Right lung (tissue), 10 donors: ENCODE measurements at places on chromosomes 3 and 15. TPM values are rescaled to one million over a fixed set of nuclear protein-coding genes. Genes with fewer than 3 reads are reported as not detected.

The KLF15 gene
- polyA plus RNA-seq: 7.2 TPM

The MAP6D1 gene
- 0.47 TPM for polyA plus RNA-seq

The BMF gene
- polyA plus RNA-seq: 43.9 TPM

DNA sequence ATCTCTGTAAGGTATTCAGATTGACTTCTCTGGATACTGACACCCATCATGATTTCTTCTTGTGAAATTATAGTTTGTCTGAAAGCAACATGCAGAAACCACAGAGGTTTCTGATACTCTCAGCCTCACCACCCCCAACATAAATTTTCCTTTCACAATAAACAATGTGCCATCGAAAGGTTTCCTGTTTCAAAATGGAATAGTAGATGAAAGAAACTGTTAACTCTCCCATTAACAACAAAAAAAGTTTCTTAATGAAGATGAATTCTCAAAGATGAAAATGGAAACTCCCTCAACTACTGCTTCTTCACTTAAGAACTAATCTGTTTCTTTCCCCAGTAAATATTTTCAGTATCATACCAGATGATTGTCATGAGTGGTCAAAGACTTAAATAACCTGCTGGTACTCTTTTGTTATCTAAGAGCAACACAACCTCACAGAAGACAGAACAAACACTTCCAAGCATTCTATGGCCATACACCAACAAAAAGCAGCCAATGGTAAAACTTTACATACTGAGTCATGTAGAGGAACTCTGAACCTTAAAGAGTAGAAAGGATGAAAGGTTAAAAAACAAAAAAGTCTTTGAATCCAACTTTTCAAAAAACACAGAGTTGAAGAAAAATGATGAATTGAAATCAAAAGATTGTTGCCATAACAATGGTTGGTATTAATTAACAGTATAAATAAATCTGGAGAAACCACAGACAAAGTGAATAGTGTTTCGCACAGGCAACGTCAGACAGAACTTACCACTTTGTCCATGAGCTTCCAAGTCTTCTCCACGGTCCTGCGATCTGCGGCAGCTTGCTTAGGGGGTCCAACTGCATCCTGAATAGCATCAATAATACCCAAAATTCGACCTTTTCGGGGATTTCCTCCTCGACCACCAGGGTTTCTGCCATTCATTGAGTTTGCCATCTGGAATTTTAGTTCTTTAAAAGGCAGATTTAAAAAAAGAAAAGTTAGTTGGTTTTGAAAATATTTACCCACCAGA lies 1.9 kb downstream of the CBLB start:
- no peak for DNase-seq

DNA sequence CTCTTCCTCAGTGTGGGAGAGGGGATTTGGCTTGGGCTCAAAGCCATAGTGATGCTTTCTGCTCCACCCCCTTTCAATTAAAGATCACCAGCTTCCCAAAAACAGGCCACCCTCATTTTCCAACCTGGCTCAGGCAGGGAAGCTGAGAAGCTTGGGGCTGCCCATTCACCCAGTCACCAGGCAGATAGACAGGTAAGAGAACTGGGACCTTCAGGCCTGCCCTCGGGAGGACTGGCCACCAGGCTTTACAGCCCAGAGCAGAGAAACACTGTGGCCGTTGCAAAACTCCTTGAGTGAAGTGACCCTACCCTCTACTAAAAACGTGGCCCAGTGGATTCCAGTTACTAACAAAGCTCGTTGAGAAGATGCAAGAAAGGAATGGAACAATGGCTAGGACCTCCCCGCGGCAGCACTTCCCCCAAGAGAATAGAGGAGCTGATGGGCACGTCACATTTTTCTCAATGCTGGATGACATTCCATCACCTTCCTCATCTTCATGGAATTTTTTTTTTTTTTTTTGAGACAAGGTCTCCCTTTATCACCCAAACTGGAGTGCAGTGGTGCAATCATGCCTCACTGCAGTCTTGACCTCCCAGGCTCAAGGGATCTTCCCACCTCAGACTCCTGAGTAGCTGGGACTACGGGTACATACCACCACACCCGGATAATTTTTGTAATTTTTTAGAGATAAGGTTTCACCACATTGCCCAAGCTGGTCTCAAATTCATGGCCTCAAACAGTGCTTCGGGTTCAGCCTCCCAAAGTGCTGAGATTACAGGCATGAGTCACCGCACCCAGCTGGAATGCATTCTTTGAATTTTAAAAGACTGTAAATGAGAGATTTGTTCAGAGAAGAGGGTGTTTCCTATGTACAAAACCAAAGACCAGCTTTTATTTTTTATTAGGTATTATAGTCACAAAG lies 37.9 kb downstream of the LIPC start:
- no peak for DNase-seq

- no peak for DNase-seq
These were observed 91.4 kb downstream of the TAMM41 start for GRCh38 chr3:11755276-11755675.

DNA sequence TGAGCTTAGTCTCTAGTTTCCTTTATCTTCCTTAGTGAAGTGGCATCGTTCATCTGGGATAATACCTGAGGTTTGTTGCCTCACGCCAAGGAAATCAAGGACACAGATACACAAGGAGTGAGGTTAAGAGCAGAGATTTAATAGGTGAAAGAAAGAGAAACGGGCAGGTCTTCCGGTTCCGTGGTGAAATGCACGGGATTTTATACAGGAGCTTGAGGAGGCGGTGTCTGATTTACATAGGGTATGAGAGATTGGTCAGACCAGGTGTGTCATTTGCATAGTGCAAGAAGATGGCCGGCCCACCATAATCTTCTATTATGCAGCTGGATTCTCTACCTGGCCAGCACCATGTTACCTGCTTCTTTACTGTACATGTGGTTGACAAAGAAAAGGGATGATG lies 17.2 kb downstream of the ARRDC4 start:
- no peak for DNase-seq

DNA sequence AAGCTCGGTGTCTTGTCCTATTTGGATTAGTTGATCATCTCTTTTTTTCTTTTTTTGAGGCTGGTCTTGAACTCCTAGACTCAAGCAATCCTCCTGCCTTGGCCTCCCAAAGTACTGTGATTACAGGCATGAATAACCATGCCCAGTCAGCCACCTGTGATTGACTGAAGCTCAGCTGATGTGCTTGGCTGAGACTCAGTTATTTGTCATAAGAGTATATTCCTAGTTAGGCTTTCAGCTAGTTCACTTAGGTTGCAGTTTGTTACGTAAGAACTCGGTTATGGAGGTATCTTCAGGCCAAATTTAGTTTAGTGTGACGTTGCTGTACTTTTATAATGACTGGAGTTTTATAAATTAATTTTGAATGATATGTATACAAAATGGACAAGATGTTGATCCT lies 365.0 kb downstream of the SV2B start:
- no peak for DNase-seq

DNA sequence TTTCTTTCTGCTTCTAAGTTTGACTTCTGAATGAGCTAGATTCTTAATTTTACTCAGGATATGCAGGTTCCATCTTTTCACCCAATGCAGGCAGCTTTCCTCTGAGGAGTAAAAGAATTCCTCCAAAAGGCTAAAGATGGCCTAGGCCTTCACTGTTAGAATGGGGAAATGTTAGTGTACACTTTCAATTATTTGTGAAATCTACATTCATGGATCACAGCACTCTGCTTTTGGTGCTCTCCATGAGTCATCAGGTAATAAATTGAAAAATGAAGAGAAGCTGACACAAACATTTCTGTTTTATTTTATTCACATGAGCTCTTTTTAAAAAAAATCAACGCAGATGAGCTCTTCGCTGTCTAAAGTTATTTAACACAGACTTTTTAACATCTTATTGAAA lies 502.5 kb upstream of the GOLIM4 start:
- DNase-seq: no peak

- DNase-seq: no peak
These were observed 88.2 kb upstream of the CTDSPL start for GRCh38 chr3:37773471-37773870.

DNA sequence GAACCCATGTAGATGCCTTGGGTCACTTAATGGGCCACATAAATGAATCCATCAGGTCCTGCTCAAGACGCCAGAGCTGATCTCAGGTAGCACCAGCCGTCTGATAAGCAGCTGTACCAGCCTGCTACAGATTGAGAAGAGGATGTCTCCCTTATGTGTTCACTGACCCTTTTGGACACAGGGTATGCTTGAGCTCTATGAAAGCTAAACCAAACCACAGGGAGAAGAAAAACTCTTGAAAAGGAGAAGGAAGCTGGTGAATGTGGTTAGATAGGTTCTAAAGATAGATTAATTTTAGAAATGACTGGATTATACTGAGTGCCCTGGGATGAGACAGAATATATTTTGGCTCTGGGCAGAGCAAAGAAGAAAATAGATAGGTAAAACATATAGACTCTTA lies 187.5 kb downstream of the SPATA16 start:
- no peak for DNase-seq

- no peak for DNase-seq
These were observed 277.4 kb upstream of the SLCO3A1 start for GRCh38 chr15:91576096-91576495.

DNA sequence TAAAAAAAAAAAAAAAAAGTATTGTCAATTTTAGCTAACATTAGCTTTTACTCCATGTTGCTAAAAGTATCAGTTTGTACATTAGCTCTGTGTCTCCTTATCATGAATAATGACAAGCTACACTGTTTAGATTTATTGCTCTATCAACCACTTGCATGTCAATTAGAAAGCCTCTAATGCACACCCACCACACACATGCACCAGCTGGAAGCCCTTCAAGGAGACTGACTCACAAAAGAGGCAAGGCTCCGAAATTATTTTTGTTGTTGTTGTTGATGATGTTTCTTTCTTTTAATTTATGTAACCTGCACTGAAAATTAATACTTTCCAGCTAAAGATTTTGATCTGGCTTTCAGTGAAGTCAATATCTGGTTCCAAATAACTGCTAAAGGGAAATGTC lies 71.5 kb downstream of the ETFA start:
- DNase-seq: no peak
